ENCODE measurements at places on chromosomes 2 and 18.

DNA sequence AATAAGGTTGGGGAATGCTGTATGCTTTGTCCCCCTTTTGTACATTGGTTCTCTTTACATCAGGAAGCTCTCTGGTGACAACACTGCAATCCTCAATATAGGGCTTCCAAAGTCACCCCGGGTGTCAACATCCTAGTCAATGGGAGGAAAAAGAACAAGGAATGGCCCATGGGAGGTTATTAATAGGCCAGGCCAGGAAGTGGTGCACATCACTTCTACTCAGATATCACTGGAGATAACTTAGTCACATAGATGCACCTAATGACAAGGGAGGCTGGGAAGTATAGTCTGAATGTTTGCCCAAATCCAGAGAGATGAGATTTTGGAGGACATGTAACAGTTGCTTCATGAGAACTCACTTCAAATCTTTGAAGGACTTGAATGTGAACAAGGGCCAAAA, 274.7 kb downstream of the DYSF start:
- no peak for DNase-seq

- no peak for DNase-seq
These were observed 184.8 kb upstream of the STON1 start for GRCh38 chr2:48345176-48345575.

DNA sequence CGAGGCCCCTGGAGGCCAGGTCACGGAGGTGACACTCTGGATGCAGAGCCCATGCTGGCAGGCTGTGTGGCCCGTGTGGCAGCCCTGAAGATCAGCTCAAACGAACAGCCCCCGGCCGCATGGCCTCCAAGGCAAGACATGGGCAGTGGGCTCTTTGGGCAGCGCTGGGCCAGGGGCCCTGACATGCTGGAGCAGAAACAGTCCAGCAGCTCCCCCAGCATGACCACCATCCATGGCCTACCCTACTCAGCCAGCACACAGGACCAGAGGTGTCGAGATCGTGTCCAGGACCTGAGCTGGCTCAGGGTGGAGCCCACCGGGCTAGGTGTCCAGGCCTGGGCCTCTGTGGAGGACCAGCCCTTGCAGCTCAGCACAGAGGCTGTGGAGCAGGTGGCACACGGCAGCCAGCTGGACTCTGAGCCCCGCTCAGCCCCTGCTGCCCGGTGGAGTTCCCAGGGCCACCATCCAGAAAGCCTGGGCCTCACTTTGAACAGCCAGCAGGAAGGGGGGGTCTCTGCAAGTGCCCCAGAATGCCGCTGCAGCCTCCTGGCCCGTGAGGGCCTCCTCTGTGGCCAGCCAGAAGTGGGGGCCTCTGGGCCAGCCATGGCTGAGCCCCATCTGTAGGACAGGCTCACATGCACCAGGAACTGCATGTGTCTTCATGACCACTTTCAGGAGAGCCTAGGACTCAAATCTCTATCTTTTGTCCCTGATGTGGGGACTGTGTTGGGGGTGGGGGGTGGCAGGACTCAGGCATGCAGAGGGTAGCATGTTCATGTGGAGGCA, 8.9 kb downstream of the AMER3 start:
- DNase-seq = no peak

DNA sequence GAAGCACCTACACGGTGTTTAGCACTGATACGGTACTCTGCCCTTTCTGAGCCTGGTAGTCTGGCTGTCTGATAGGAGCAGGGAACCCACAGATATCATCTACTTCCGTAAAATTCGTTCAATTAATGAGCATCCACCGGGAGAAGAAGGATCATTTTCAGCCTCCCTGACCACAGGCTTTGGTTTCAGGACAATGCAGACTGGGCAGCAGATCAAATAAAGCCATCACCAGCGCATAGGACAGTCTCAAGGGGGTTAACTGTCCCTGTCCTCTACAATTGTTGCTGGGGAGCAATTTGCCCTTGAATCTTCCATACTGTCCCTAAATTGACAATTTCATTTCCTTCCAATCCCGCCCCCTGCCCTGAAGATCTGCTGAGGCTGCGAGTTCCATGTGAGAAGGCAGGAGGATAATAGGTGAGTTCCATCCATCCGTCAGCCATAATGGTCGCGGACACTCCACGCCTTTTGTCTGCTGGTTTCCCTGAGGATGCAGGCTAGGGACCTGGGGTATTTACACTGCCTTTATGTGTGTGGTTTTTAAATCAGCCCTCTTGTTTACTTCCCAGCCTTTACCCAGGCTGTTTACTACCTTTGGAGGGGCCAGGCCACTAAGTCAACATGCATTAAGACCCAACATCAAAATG, 110.0 kb downstream of the MYCN start:
- DNase-seq = no peak

DNA sequence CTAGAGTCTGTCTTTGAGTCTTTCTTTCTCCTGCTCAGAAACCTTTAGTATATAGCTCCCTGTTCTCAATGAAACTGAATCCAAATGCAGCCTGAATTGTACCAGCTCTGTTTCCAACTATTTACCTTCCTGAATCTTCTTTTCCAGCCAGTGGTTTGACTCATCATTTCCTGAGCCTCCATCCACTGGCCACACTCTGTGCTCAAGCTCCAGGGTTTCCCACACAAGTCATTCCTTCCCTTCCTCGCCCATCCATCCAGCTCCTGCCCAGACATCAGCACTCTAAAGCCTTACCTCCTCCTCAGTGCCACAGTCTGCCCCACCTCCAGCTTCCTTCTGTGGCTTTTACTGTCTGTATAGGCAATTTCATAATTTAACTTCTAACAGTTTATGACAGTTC, 233.6 kb upstream of the RASGRP3 start:
- DNase-seq = no peak

DNA sequence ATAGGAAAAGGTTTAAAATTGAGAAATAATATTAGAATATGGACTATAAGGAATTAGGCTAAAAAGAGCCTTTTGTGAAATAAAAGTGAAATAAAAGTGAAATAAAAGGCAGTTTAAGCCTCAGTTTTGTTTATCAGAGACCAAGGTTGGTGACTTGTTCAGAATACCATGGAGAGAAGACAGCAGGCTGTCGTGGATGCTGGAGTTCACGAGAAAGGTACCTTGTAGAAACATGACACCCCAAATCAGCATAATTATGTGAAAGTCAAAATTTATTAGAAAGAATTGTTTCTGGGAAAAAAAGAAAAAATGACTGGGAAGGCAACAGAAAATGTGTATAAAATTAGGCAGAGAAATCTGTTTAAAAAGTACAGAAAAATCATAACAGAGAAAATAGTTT, 46.5 kb upstream of the SPAG16 start:
- no peak for DNase-seq

DNA sequence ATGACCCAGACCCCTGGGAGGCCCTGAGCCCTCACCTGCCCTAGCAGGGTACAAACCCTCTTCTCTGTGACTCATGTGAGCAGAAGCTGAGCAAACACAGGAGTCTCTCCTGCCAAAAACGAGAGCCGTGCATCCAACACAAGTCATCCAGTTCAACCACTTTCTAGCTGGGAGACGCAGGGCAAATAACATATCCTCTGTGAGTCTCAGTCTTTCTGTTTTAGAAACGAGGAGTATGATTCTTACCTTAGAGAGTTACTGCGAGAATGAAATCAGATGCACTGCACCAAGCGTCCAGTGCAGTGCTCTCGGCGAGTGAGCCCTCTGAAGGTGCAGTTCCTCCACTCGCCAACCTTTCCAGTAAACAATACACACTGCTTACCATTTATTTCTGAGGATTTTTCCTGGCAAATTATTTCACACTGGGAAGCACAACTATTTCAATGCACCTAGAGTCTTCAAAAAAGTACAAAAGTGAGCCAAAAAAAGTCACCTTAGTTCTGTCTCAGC, 331.8 kb upstream of the MYT1L start:
- DNase-seq = no peak

DNA sequence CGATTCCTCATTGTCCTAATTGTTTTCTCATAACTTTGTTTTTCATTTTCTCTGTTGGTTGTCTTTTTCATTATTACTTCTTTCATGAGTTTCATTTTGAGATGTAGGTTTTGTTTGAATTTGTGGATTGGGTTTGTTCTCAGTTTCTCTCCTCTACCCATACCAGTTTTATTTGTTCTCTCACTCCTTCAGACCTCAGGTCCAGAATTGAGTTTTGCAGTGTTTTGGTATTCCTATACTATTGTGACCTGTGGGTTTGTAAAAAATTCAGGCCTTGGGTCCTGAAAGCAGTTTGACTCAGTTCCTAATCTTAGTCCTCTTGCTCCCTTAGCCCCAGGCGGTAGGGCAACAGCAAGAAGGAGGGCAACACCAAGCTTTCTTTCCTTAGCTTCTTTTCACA, 28.3 kb upstream of the UBE2E3 start:
- no peak for DNase-seq

DNA sequence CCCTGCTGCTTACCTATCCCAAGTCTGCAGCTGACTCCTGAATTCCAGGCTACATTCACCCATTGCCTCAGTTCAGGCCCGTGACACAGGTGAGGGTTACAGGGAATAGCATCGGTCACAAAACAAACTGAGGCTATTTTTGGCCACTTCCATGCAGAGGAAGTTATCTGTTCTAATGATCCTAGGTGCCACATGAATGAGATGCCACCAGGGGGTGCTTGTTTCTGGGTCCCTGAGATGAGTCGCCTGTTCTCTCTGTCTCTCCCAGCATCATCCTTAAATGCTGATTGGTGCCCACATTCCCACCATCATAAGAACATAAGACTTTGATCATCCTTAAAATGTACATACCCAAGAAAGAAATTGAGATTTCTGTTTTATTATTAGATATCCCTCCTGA, 119.0 kb upstream of the CELF4 start:
- DNase-seq = no peak

GRCh38 chr2:118198268-118198667, 110.0 kb downstream of the INSIG2 start:
- DNase-seq = no peak

Measured in esophagus squamous epithelium (tissue), 5 donors.